ENCODE measurements at places on chromosomes 5 and 9. TPM values are rescaled to one million over a fixed set of nuclear protein-coding genes. Genes with fewer than 3 reads are reported as not detected.

LEAP2 gene
- 1.2 TPM for total RNA-seq

BHMT2 gene
- total RNA-seq = 60.6 TPM

PCDHA6 gene
- 0.32 TPM for total RNA-seq

PCDHGB7 gene
- 8.1 TPM for total RNA-seq

LHX6 gene
- 20.9 TPM for total RNA-seq

EGFLAM gene
- total RNA-seq = 132 TPM

DNA sequence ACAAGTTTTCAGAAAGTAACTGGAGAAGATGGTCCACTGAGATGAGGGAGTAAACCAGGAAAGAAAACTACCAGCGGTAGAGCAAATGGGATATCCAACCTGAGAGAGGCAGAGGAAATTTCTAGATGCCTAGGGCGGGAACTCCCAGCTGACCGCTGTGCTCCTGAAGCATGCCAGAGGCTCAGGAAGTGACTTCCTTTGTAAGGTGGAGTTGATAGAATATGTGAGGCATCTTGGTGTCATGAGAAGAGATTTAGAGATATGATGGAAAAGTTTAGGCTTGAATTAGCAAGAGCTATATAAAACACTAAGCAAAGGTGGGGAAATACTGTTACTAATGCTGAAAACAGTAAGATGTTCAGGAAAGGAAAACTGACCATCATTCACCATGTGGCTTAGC, 124.1 kb downstream of the C9orf152 start:
- no peak for DNase-seq

GRCh38 chr5:125450771-125451170, 704.3 kb upstream of the ZNF608 start:
- no peak for DNase-seq

GRCh38 chr9:110189559-110190320, 18.2 kb downstream of the C9orf152 start:
- DNase-seq = no peak

DNA sequence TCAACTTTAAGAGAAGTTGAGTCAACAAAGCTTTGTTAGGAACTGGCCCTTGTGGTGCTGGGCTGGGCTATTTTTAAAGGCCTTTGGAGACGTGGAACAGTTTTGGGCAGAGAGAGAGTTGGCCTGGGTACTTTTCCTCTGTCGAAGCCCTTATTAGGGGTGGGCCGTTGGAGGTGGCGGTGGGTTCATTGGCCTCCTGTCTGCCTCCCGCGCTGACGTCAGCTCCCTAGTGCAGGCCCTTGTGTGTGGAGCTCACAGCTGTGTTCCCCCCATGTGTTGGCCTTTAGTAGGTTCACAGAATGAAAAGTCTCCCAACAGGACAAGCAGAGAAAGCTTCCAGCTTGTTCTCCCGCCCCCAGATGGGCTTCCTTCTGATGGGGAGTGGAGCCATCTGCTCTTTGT, 2.7 kb downstream of the NCS1 start:
- DNase-seq = no peak

DNA sequence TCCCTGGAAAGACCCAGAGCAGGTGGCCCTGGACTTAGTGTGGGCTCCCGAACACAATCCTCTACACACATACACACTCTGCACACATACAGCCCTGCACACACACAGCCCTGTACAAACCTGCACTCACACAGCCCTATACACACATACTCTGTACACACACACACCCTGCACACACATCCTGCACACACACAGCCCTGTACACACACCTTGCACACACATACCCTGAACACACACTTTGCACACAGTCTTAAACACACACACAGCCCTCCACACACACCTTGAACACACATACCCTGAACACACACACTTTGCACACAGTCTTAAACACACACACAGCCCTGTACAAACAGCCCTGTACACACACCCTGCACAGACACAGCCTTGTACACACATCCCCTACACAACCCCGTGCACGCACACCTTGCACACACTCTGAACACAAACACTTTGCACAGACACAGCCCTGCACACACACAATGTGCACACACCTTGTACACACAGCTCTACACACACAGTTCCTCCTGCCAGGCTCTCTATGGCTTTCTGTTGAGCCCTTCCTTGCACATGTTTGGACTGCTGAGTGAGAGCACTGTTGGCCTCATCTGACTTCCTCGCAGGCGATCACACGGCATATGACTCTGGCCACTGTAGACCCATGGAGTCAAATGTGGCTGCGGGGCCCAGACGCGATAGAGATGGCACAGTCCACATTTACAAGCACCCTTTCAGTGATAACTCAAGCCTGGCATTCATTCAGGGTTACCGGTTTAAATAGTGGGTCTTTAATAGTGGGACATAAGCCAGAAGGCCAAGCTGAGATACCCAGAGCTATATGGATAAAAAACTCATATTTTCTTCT, 245.7 kb upstream of the IRX1 start:
- peak; percentile 53 for DNase-seq

DNA sequence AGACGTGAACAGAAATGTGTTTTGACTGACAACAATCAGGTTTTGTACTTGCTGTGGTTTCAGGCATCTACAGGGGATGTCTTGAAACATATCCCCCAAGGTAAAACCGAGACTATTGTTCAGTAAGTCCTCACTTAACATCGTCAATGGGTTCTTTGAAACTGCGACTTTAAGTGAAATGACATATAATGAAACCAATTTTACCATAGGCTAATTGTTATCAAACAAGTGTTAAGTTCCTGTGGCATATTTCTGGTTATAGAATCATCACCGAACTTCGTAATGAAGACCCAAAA, 16.4 kb upstream of the OMD start:
- no peak for DNase-seq

DNA sequence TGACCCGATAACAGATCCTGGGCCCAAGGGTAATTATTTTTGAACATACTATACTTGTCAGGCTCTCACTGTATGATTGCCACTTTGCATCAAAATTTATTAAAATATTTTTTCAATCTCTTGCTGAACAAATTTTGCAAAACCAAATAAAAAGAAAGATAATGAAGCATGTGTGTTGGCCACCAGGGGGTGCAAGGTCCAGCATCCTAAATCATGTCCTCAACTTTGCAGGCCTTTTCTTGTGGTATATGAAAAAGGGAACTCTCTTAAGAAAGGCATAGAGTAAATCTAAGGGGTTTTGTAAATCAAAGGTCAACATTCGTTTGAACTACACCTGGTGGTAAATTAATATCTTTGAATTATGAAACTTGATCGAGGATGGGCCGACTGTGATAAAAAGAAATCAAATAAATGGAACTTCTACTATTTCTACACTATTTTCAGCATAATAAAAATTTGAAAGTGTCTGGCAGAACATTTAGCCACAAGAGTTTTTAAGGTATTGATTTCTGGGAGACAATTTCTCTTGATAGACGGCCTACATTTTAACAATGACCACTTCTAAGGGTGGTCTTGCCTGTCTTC, 676.5 kb downstream of the DMRTA1 start:
- no peak for DNase-seq

DNA sequence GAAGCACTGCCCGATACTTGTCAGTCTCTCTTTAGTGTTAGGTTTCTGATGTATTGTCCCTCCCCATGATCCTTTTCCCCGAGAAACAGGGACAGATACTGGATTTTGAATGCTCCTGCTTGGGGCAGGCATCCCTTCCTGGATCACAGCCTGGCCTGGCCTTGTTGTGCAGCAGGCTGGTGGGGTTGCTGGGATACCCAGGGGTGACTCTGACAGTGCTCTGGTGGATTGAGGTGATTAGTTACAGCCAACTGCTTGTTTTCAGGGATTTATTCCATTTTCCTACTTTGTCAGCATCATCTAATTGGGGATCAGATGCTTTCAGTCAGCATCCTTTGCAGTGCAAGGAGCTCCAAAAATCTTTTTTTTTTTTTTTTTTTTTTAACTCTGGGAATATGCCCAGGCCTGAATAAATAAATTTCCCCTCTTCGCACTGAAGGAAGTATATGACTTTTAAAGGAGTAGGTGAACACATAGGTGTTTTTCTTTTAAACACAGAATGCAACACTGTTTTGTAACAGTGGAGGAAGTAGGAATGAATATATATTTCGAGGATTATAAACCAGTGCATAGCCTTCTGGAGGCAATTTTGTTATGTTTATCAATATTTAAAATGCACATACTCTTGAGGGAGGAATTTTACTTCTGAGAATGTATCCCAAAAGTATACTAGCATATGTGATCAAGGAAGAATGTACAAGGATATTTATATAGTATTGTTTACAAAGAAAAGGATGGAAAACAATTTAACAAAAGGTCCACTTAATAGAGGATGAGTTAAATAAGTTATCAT, 127.3 kb upstream of the ELL2 start:
- no peak for DNase-seq

GRCh38 chr5:68538814-68539420, 323.4 kb downstream of the PIK3R1 start:
- no peak for DNase-seq

GRCh38 chr5:134586866-134587524, 45.6 kb downstream of the SAR1B start:
- DNase-seq = peak; percentile 94

DNA sequence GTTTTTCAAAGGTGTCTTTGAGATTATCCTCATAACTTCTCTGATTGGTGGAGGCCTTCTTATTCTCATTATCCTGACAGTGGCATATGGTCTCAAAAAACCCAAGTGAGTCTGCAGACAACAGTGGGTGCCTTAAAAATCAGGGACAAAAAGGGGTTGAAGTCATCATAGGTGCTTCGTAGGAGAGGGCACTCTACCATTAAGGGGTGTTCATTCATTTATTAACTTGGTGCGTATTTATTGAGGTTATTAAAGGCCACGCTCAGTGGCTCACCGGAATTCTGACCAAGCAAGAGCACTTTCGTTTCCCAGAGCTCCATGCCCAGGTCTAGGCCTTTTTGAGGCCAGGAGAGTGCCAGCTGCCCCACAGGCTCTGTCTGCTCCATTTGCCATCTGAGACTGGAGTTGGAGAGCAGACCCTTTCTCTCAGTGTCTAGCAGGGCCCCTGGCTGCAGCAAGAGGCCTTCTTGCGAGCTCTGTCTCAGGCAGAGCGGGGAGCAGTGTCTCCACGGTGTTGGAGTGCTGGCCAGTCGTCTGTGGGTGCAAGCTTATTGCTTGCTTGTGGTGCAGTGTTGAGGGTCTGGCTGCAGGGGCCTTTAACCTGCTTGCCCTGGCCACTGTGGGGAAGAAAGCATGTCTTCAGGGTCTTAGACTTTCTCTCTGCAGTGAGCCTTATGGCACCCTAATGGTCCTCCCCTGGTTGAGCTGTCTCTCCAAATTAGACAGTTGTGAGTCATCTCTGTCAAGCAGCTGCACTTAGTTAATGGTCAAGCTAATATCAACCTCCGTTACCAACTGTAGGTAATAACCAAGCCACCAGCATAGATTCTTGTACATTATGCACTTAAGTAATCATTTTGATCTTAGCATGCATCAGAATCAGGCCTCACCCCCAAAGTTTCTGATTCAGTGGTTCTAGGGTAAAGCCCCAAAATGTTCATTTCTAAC, 62.6 kb downstream of the IL31RA start:
- DNase-seq = no peak

- DNase-seq = no peak
Observed at GRCh38 chr5:62937661-62938558, 359.3 kb downstream of the LRRC70 start.

DNA sequence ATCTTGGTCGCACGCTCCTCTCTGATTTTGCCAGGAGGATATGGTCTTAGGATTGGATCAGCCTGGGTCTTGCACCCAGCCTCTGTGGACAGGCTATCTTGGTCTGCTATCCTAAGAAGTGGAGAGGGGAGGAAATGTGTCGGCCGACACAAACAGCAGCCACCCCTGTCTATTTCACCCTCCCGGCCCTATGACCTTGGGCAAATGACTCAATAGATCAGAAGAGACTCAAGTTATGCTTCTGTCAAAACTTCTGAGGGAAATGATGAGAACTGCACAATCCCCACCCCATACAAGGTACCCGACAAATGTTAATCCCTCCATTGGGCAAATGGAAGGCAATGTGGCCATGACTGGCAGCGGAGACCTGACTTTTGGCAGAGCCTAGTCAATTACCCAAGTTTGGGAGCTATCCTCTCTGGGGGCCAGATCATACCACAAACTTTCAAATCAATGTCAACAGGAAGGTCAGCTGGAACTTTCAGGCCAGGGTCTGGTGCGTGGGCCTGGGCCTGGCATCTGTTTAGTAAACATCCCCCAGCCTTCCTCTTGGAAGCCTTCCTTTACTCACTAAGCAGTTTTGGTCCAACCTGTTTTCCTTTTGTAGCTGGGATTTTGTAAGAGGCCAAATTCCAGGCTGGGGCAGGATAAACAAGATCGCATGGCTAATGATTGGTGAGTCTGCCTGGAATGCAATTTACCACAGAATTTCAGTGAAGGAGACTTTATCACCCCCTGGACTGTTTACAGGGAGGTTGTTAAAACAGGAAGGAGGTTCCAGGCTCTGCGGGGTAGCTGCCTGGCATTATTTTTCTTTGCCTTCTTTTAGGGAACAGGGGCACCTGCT, 64.2 kb upstream of the CPEB4 start:
- DNase-seq = no peak

DNA sequence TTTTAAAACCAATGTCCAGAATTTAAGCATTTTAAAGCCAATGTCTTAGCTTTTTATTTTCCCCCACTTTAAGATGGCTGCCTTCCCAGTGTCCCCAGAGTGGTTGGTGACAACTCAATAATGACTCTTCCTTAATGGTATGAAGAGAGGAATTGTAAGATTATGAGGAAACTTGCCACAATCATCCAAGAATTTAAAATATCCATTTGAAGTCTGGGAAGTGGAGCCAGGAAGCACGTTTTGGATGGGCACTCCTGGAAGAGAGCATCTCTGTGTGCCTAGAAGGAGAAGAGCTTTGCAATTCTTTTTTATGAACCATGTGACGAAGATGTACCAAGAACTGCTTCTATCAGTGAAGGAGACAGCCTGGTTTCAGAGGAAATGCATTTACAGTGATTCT, 11.3 kb upstream of the IGFBPL1 start:
- no peak for DNase-seq

- DNase-seq = no peak
Observed at GRCh38 chr9:86585422-86586143, 231.4 kb upstream of the TUT7 start.

- peak; percentile 72 for DNase-seq
Observed at GRCh38 chr9:98864281-98865174, 57.1 kb downstream of the GALNT12 start.

DNA sequence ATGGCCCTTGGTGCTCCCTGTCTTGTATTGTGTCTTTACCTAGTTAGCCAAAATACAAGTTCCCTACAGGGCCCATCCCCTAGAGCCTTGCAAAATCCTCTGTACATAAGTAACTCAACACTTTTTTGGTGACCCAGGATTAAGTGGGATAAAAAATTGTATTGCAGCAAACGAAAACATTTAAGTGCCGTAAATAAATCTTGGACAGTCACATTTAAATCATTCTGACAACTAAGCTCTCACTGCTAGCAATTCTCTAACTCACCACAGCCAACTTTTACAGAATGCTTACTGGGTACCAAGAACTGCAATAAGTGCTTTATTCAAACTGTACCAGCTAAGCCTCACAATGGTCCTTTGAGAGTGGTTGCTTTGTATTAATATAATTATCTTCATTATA, 56.6 kb downstream of the GNAQ start:
- no peak for DNase-seq

DNA sequence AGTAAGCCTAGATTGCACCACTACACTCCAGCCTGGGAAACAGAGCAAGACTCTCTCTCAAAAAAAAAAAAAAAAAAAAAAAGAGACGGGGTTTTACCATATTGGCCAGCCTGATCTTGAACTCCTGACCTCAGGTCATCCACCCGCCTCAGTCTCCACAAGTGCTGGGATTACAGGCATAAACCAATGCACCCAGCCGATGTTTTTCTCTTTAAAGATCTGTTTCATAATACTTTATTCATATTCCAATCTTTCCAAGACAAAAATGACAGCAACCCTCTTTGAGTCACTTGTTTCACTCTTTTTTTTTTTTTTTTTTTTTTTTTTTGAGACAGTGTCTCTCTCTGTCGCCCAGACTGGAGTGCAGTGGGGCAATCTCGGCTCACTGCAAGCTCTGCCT, 13.6 kb upstream of the LMNB1 start:
- no peak for DNase-seq
